ENCODE measurements at places on chromosomes 7 and 10. TPM values are rescaled to one million over a fixed set of nuclear protein-coding genes. Genes with fewer than 3 reads are reported as not detected.

The RARRES2 gene
- polyA plus RNA-seq: not detected

The GALNT17 gene
- 17.6 TPM for polyA plus RNA-seq

The PRKAR2B gene
- 297 TPM for polyA plus RNA-seq

The UROS gene
- 85.0 TPM for polyA plus RNA-seq

The XRCC2 gene
- polyA plus RNA-seq: 1.2 TPM

The C10orf53 gene
- polyA plus RNA-seq: not detected

The AHR gene
- 3.2 TPM for polyA plus RNA-seq

The LIPM gene
- polyA plus RNA-seq: not detected

The MYH16 gene
- not detected for polyA plus RNA-seq

The CYREN gene
- 6.7 TPM for polyA plus RNA-seq

The KCNMA1 gene
- 62.4 TPM for polyA plus RNA-seq

The LEP gene
- not detected for polyA plus RNA-seq

The CLCN1 gene
- polyA plus RNA-seq: not detected

The FGF8 gene
- polyA plus RNA-seq: 6.0 TPM

The SAP25 gene
- polyA plus RNA-seq: 0.52 TPM

The MUC12 gene
- polyA plus RNA-seq: not detected

The CPA4 gene
- polyA plus RNA-seq: 8.9 TPM

The GSTO1 gene
- polyA plus RNA-seq: 3.5 TPM

The PRKAG2 gene
- 22.7 TPM for polyA plus RNA-seq

The SGMS1 gene
- 5.7 TPM for polyA plus RNA-seq

The ADCY1 gene
- polyA plus RNA-seq: 18.7 TPM

The PFKP gene
- 27.9 TPM for polyA plus RNA-seq

The MUC3A gene
- not detected for polyA plus RNA-seq

The BAZ1B gene
- polyA plus RNA-seq: 33.4 TPM

The ELN gene
- polyA plus RNA-seq: not detected

The EMX2 gene
- 0.12 TPM for polyA plus RNA-seq

The SFTPA1 gene
- not detected for polyA plus RNA-seq

The GPAM gene
- 16.8 TPM for polyA plus RNA-seq
